ENCODE measurements at places on chromosomes 3 and 15.

- no peak for DNase-seq
Measured at GRCh38 chr3:43206632-43207031, 79.7 kb upstream of the SNRK start.

- DNase-seq, result no peak
Measured at GRCh38 chr3:184354121-184354728, 7.2 kb downstream of the CLCN2 start.

DNA sequence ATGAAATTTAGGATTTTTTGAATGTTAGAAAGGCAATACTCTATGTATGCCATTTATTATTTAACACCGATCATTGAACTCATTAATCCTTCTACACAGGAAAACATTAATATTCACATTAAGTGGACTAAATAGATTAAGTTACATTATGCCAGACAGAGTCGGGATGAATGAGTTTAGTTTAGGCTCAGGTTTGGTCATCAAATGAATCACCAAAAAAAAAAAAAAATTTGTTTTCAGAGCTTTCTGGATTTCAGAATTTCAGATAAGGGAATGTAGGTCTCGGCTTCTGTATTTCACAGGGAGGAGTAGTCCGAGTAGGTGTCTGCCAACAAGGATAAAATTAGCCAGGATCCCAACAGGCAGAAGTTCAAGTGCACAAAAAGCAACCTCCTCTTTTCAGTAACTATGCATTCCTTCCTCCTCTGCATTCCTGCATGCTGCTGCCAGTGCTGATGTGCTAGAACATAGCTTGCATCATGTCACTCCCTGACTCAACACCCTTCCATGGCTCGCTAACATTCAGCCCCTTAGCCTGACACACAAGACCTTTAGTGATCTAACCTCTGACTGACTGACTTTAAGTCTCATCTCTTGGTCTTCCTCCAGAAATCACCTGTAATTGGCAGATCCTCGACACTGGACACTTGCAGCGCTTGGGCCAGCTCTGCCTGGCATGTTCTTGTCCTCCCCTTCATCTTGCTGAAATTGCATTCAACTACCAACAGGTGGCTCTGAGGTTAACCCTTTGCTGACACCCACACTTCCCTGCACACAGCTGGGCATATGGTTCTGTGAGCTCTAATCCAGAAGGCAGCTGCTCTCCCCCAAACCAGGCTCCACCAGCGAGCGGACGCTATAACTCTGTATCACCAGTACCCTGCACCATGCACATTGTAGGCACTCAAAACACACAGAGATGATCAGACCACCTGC lies 145.4 kb upstream of the PROK2 start:
- no peak for DNase-seq

DNA sequence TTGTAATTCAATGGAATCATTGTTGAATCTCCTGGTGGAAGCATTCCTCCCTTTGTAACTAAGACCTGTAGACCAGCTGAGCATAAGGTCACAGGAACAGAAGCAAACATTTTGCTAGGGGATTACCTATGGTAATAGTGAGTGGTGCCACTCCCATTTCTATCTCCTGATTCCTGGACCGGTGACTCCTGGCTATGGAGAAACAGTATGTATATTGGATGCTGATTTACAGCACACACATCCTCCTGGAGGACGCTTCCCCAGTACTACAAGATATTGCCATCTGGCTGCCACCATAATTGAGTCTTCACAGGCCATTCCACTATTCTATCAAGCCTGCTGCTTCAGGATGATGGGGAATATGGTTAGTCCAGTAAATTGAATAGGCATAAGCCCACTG lies 33.3 kb upstream of the XCR1 start:
- DNase-seq, result no peak

DNA sequence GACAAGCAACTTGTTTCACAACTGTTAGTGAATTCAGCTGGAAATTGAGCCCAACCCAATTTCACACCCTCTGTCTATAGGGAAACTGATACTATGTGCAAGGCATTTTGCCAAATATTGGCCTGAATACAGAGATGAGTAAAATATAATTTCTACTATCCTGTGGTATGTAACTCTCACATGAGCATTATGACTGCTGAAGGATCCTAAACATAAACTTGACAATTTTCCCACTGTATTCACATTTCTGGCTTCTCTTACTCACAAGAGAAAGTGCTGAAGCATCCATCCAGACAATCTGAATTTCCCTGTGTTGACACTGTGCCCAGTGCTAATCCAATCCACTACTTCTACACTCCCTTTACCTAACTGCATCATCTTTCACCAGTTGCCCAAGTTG lies 28.4 kb downstream of the SERPINI2 start:
- DNase-seq, result no peak

DNA sequence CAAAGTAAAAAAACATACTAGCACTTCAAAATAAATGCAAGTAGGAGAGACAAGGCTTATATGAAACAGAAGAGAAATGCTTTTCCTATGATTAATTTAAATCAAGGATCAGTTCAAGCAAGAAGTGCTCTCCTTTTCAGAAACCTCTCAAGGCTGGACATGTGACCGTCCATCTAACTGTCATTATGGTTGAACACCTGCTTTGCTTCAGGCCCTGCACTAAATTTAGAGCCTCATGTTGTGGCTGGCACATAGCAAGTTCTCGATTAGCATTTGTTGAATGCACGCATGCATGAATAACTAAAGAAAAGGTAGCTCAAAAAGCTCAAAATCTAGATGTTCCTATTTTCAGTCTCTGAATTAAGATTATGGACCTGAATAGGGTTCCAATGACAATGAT lies 82.0 kb downstream of the SV2B start:
- no peak for DNase-seq

- no peak for DNase-seq
Measured at GRCh38 chr3:170367797-170368196, 10.3 kb downstream of the SKIL start.

- DNase-seq, result no peak
Measured at GRCh38 chr3:50436114-50436674, 67.2 kb downstream of the CACNA2D2 start.

DNA sequence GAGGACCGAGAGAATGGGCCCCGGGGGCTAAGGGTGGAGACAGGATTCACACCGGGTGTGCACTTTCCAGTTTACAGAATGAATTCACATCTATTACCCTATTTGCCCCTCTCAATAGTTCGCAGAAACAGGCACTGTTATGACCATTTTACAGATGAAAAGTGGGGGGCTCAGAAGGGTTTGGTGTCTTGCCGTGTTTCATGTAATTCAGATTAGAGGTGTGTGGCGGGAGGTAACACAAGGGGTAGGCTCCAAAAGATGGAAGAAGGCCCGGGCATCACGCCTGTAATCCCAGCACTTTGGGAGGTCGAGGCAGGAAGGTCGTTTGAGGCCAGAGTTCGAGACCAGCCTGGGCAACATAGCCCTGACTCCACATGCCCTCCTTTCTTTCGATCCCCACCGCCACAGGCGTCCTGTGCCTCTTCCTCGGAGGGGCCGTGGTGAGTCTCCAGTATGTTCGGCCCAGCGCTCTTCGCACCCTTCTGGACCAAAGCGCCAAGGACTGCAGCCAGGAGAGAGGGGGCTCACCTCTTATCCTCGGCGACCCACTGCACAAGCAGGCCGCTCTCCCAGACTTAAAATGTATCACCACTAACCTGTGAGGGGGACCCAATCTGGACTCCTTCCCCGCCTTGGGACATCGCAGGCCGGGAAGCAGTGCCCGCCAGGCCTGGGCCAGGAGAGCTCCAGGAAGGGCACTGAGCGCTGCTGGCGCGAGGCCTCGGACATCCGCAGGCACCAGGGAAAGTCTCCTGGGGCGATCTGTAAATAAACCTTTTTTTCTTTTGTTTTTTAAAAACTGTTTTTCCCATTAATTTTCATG lies 3.4 kb downstream of the DUOXA2 start:
- no peak for DNase-seq

GRCh38 chr3:13134879-13135206 lies 61.6 kb upstream of the IQSEC1 start:
- DNase-seq, result no peak

GRCh38 chr3:1235526-1236120 lies 142.8 kb downstream of the CNTN6 start:
- no peak for DNase-seq

DNA sequence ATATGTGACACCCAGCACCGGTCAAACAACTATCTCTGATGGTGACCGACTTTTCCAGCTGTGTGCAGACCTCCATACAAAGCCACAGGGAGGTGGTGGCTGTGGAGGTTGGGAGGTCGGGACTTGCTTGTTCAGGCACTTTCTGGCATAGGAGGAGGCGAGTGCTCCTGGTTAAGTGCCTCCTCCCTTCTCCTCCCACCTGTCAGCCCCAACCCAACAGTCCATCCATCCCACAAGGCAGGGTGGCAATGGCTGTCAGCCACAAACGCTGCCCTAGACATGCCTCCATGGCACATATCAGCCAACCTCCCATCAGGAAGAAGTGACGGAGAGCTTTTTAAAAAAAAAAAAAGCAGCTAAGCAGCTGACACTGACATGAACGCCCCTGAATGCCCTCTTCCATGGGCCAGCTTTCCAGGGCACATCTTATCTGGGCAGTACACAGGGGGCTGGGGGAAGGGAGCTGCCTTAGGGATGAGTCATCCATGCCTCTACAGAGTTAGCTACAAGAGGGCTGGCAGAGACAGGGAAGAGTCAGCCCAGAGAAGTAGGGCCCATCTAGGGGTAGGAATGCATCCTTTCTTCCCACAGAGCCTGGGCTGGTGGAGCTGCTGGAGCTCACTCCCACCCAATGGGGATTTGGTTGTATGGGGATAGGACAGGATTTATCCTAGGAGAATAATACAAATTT lies 41.2 kb downstream of the CCDC12 start:
- DNase-seq, result no peak

GRCh38 chr3:21390856-21391255 lies 360.2 kb downstream of the ZNF385D start:
- no peak for DNase-seq

- DNase-seq, result no peak
Measured at GRCh38 chr15:62020576-62021160, 39.6 kb downstream of the VPS13C start.

GRCh38 chr3:3191675-3192285 lies 12.3 kb upstream of the CRBN start:
- no peak for DNase-seq

DNA sequence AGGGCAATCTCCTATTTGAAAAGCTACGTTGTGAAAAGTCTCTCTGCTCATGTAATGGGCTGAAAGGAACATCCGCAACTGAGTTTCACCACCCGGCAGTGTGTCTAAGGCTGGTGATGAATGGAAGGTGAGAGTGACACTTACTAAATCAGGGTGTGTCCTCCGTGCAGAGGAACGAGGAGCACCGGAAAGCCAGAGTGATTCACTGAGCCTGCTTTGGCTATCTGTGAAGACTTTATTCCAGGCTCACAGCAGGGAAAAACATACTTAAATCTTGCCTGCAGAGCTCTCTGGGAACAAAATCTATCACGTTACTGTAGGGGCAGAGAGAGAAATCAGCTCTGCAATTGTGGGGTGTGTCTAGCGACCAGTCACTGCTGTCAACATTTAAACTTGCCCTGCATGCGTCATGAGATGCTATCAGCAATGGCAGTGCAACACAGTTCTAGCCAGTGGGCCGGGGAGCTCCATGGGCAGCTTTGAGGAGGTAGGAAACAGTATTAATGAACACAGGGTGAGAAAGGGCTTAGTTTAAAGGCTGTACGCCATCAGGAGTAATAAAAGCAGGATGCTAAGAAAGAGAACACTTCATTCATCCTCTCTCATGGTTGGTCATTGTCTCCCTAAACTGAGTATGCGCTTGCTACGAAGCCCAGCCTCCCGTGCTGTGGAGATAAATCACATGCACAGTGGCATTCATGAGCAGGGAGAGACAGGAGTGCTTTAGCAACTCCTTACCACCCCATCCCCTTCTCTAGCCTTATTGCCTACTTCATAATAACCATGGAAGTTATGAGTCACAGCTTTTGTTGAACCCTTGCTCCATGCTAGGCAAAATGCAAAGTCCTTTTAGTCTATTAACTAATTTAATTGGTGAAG lies 542.7 kb upstream of the ADAMTS9 start:
- DNase-seq, result no peak

DNA sequence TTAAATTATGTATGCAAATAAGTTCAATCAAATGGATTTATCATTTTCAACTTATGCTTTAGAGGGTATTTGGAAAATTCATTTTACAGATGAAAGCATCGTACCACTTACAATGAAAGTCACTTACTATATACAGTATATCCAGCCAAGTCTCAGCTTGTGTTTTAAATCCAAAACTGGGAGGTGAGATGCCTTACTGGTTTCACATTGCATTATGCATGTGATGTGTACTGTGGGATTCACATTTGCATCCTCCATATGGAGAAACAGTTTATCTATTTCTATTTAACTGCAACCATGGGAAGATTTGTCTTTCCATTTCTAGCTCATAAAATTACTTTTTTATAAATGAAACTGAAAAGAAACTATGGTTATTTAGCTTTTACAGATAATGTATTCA lies 248.1 kb downstream of the CNTN3 start:
- DNase-seq, result no peak

GRCh38 chr15:63277038-63277892 lies at the start of gene APH1B:
APH1B (plus strand) TSS chr15:63277605; CDS start chr15:63277624, 19 bp downstream.
- peak; percentile 88 for DNase-seq

DNA sequence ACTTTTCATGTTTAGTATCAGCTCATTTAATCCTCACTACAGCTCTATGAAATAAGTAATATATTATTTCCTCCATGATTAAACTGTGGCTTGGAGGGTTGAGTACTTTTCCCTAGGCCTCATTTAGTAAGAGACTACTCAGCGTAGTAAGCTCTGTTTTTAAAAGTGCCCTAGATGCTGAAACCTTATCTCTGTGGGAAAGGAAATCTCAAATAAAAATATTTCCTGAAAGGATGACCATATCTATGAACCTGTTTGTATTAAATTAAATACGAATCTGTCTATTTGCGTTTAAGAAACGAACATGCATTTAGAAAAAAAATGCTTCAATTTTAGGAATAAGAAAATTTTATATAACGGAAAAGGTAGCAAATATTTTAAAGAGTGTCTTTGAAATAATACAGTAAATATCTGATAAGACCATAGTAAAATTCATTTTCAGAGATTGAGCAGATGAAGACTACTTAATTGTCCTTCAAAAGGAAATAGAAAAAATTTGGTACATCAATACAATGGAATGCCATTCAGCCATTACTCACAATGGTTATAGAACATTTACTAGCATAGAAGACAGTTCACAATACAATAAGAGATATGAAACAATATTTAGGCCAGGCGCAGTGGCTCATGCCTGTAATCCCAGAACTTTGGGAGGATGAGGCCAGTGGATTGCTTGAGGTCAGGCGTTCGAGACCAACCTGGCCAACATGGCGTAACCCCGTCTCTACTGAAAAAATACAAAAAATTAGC lies 56.2 kb downstream of the ATG7 start:
- no peak for DNase-seq

GRCh38 chr3:3664935-3665334 lies 134.3 kb upstream of the LRRN1 start:
- no peak for DNase-seq

DNA sequence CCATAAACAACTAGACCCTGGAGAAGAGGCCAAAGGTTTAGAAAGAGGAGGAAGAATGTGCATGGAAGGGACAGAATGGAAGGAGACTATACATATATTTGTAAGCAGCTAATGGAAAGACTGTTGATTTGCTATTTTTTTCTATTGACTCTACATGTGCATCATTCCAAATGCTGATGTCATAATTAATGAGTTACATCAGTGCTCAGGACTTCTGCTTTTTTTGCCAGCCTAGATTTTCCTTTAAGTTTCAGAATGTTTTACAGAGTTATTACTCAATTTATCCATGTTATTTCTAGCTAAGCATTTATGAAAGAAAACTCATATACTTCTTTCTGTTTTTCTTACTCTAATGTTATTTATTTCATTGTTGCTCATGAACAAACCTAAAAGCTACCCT lies 62.6 kb upstream of the VGLL3 start:
- no peak for DNase-seq

- no peak for DNase-seq
Measured at GRCh38 chr15:68829068-68829467, 8.4 kb upstream of the ANP32A start.

Measured in NCI-H2171 (cell line).